Endodermal cell (in vitro differentiated cells): ENCODE measurements at places on chromosomes 12 and 14.

GRCh38 chr12:103505371-103506236, 9.8 kb upstream of the C12orf42 start:
- no peak for DNase-seq

GRCh38 chr14:24392325-24393091, 6.3 kb upstream of the NYNRIN start:
- no peak for DNase-seq

DNA sequence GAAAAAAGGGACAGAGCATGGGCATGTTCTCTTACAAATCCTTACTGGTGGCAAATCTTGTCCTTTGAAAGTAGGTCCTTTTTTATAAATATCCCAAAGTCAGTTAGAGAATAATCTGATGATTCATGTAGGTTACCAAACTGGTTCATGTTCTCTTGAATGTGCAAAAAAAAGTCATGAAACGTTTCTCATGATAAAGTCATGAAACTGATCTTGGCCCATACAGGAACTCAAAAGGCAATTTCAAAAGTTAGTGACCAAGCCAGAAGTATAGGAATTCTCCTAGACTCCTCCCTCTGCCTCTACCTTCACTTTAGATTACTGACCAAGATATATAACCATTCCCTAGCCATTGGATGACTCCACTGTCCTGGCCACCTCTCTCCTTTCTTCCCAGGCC, 27.3 kb upstream of the SPTSSA start:
- no peak for DNase-seq

GRCh38 chr14:56482310-56482911, 97.2 kb upstream of the TMEM260 start:
- peak; percentile 86 for DNase-seq

DNA sequence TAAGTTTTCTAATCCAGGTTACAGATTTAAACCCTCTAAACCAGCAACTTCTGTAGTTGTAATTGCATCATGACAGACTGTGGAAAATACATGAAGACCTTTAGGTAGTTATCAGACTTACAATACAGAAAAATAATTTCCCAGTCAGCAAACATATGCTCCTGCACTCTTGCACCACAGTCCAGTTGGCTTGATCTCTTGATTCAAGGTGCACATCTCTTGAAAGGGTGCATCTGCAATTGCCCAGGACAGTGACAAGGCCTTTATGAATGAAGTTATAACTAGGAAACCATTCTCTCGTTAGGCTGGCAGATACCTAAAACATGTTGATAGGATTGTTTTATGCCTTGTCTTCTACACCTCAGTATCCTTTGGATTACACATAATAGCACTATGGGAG, 7.6 kb downstream of the PIWIL1 start:
- no peak for DNase-seq

DNA sequence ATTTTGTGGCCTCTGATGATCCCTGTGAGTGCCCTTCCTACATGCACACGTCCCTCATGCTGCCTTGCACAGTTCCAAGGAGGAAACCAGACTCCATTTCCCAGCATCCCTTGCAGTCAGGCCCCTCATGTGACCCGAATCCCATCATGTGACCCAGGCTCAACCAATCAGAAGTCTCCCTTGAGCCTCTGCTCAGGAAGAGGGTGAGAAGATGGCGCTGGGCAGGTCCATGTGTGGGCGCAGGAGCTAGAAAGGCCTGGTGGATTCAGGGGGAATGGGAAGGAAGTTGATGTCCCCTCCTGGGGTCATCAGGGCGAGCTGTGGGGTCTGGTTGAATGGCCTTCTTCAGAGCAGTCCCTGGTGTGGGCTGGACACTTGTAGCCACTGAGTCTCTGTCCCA, 240.5 kb downstream of the ADGRD1 start:
- peak; percentile 55 for DNase-seq

DNA sequence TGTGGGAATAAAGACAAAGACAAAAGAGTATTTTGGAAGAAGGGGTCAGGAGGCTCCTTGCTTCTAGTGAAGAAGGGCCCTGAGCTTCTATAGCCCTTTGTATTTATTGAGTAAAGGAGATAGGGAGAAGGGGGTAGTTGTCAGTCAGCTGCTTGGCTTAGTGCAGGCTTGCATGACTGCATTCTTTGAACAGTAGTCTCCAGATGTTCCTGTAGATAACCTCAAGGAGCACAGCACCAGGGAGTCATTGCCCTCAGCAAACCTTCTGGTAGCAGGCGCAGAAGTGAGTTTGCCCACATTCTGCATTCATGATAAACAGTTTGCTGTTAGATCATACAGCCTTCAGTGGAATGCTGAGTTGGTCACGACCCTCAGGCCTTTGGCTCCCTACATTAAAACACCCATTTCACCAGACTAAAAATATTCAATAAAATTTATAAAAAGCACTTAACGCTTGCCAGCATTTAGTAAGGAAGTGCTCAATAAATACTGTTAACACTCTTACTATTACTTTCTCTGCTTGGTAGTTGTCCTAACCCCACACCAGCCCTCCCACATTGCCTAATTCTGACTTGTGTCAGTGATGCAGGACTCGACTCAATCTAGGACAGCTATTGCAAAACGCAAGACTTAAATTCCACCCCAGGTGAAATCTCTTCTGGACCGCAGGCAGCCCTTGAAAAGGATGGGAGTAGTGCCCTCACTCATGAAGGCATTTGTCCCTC, 3.0 kb upstream of the DHRS4 start:
- DNase-seq = no peak

DNA sequence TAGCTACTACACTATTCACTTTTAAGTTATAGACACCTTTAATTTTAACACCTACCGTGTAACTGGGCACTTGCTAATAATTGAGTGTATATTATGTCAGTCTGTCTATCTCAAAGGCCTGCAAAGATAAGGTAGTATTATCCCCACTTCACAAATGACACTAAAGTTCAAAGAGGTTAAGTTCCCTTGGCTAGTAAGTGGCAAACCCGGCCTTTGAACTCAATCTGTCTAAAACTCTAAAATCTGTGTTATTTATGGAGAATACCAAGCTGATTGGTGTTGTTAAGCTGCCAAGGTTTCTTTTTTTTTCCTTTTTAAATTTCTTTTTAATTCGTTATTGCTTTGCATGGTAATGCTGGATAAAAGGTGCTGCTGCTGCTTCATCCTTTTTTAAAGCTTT, 37.7 kb downstream of the YLPM1 start:
- no peak for DNase-seq

- no peak for DNase-seq
Measured at GRCh38 chr12:76698316-76698715, 65.6 kb upstream of the ZDHHC17 start.

- DNase-seq = peak; percentile 91
Measured at GRCh38 chr12:128823216-128823915, 392 bp downstream of the SLC15A4 start.

DNA sequence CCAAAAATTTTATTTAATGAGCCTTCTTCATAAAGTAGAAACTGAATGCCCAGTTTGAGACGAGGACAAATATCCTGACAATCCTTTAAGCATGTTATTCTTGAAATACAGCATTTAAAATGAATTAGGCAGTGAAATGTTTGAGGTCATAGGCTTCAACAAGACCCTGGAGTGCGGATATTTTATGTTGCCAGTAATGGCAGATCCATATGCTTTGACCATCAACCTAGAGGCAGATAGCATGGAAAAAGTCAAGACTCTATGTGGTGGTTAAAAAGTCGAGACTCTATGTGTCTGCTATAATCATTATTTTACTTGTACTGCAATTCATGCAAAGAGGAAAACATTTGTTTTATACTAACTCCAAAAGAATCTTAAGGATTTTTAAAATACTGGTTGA, 2.0 kb upstream of the MAP4K5 start:
- no peak for DNase-seq

GRCh38 chr12:19201661-19202060, 72.1 kb downstream of the PLEKHA5 start:
- no peak for DNase-seq

DNA sequence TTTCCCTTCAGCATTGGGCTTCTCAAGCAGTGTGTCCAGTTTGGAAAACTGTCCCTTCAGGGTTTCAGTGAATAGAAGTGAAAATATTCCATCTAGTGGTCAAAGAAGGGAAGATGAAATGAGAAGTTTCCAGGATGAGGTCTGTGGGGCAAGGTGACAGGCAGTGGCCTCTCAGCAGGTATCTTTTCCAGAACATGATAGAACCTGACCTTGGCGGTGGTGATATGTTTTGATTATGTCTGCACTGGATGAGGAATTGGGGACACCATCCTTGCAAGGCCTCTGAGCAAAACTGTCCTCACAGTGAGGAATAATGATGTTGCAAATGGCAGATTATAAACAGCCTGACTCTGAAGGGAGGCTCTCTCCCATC, 4.7 kb downstream of the GPX2 start:
- DNase-seq = peak; percentile 31
